ENCODE measurements at places on chromosomes 11 and 22.

DNA sequence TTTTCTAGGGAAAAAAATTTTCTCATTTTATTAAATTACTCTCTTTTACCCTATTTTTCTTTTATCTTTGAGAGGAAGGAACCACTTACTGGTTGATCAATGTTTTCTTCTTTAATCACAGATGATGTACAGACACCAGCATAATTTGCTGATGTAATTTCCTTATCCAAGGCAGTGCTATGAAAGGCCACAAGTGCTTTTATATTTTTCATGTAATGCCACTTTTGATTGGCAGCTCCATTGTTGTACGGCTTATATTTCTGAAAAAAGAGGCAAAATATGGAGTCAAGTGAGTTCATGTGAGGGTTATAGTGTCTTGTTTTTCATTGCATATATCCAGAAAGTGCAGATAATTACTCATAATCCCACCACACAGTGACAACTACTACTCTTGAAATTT is 322.7 kb upstream of the MPPED2 start:
- DNase-seq: no peak

GRCh38 chr11:115941481-115941993 is 437.3 kb upstream of the CADM1 start:
- DNase-seq: no peak

GRCh38 chr22:40210818-40211217 is 33.1 kb downstream of the TNRC6B start:
- DNase-seq: no peak

DNA sequence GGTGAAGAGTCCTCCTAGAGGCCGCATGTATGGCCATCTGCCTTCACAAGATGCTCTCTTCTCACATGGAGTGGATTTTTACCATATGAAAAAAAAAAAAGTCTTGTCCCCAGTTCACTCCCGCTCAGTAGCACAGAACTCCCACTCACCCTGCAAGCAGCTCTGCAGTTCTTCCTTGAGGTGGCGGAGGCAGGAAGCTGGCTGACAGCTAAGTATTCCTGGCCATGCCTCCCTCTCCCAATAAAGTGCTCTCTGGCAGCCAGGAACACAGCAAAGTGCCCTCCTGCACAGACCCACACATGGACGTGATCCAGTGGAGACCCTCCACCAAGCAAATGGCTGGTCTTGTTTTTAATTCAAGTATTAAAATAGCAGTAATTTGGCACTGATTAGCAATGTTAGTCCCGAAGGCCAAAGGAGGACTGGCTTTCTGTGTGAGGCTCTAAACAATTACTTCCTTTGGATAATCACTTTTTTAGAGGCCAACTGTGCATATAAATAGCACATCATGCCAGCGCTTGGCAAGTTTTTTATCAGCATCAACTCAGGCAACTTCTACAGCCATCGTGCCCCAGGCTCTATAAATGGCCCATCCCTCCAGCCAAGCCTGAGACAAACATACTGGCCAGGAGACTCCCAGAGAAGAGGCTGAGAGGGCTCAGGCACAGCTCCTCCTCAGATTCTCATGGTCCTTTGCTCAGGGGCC is 413.6 kb downstream of the OPCML start:
- DNase-seq: no peak

GRCh38 chr11:118911880-118912741 is 13.6 kb downstream of the BCL9L start:
- peak; percentile 92 for DNase-seq

GRCh38 chr11:117562136-117562535 is 234.5 kb downstream of the CEP164 start:
- no peak for DNase-seq

All from kidney capillary endothelial cell (primary cell).